ENCODE measurements at places on chromosomes 1 and 21. TPM values are rescaled to one million over a fixed set of nuclear protein-coding genes. Genes with fewer than 3 reads are reported as not detected.
A peak's percentile ranks its signal among the peaks of the same experiment; 100 is the strongest.

GRCh38 chr1:2523891-2524609, 2.3 kb downstream of the PANK4 start:
- no peak overlapping the region for H3K27ac ChIP-seq
- no peaks in the 10 kb centered on the region for H3K27me3 ChIP-seq
- no peak for DNase-seq
- no peak overlapping the region for H3K4me3 ChIP-seq
- H3K36me3 ChIP-seq: peaks cover 50% of the 10 kb centered on the region

GRCh38 chr1:42684139-42684538, 1.9 kb downstream of the YBX1 start:
- DNase-seq: no peak
- H3K27ac ChIP-seq: no peak overlapping the region
- no peaks in the 10 kb centered on the region for H3K36me3 ChIP-seq
- H3K4me1 ChIP-seq: peaks cover 5% of the 10 kb centered on the region

DNA sequence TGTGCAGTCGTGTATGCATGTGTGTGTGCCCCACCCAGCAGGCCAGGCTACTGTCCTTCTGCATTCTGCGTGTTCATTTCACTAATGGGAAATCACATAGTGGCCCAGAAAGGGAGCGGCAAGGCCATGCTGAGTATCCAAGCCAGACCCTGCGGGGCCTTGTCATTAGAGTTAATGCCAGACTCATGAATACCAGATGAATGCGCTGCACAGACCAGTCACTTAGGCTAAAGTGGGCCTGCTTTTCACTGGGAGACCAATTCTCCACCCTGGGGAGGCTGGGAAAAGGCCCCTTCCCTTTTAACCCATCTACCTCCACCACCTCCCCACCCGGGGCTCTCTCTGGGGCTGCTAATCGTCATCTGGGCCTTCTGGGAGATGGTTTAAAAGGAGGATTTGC, 17.0 kb upstream of the GRIK3 start:
- H3K27ac ChIP-seq: no peak overlapping the region
- H3K27me3 ChIP-seq: no peaks in the 10 kb centered on the region
- no peak for DNase-seq
- peaks cover 28% of the 10 kb centered on the region for H3K4me1 ChIP-seq
- no peaks in the 10 kb centered on the region for H3K36me3 ChIP-seq

- no peak for DNase-seq
- H3K36me3 ChIP-seq: no peaks in the 10 kb centered on the region
- no peak overlapping the region for H3K4me3 ChIP-seq
- H3K27me3 ChIP-seq: peaks cover 2% of the 10 kb centered on the region
Observed at GRCh38 chr21:35565204-35565611, 495.1 kb downstream of the SETD4 start.

DNA sequence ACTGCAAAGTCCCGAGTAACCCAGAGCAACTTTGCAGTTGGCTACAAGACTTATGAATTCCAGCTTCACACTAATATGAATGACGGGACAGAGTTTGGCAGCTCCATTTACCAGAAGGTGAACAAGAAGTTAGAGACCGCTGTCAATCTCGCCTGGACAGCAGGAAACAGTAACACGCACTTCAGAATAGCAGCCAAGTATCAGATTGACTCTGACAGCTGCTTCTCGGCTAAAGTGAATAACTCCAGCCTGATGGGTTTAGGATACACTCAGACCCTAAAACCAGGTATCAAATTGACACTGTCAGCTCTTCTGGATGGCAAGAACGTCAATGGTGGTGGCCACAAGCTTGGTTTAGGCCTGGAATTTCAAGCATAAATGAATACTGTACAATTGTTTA, 66.8 kb downstream of the ACBD6 start:
- H3K4me1 ChIP-seq: no peaks in the 10 kb centered on the region
- no peaks in the 10 kb centered on the region for H3K36me3 ChIP-seq
- DNase-seq: no peak
- H3K27me3 ChIP-seq: no peaks in the 10 kb centered on the region

GRCh38 chr1:19154876-19155275, 55.2 kb downstream of the UBR4 start:
- H3K27me3 ChIP-seq: no peaks in the 10 kb centered on the region
- H3K36me3 ChIP-seq: peaks cover 69% of the 10 kb centered on the region
- no peaks in the 10 kb centered on the region for H3K4me1 ChIP-seq
- no peak for DNase-seq
- H3K4me3 ChIP-seq: no peak overlapping the region

- H3K27me3 ChIP-seq: no peaks in the 10 kb centered on the region
- peaks cover 18% of the 10 kb centered on the region for H3K4me1 ChIP-seq
- no peak overlapping the region for H3K27ac ChIP-seq
- no peak overlapping the region for H3K4me3 ChIP-seq
- DNase-seq: no peak
- H3K36me3 ChIP-seq: peaks cover 38% of the 10 kb centered on the region
Observed at GRCh38 chr21:44456915-44457736, 1.8 kb downstream of the LRRC3 start.

GRCh38 chr1:17232759-17233661, 15.9 kb upstream of the PADI3 start:
- H3K27ac ChIP-seq: no peak overlapping the region
- no peaks in the 10 kb centered on the region for H3K27me3 ChIP-seq
- no peaks in the 10 kb centered on the region for H3K36me3 ChIP-seq
- no peaks in the 10 kb centered on the region for H3K4me1 ChIP-seq
- DNase-seq: no peak

DNA sequence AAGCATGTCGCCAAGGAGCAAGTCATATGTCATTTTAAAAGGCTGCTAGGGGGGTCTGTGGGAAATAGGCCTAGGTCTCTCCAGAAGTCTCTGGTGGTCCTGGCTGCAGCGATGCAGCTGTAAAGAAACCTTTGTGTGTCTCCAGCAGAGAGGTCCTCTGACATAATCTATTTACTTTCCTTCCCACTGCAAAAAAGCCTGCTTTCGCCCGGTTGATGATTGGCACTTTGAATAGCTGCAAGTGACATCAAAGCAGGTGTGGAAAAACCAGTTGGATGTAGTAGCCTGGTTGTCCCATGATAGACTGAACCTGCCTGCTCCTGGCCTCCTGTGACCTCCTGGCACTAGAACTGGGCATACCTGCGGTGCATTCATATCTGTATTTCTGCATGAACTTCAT, 13.8 kb downstream of the RASSF5 start:
- H3K27ac ChIP-seq: no peak overlapping the region
- no peaks in the 10 kb centered on the region for H3K27me3 ChIP-seq
- H3K4me3 ChIP-seq: no peak overlapping the region
- H3K4me1 ChIP-seq: peaks cover 8% of the 10 kb centered on the region
- no peak for DNase-seq
- H3K36me3 ChIP-seq: no peaks in the 10 kb centered on the region

DNA sequence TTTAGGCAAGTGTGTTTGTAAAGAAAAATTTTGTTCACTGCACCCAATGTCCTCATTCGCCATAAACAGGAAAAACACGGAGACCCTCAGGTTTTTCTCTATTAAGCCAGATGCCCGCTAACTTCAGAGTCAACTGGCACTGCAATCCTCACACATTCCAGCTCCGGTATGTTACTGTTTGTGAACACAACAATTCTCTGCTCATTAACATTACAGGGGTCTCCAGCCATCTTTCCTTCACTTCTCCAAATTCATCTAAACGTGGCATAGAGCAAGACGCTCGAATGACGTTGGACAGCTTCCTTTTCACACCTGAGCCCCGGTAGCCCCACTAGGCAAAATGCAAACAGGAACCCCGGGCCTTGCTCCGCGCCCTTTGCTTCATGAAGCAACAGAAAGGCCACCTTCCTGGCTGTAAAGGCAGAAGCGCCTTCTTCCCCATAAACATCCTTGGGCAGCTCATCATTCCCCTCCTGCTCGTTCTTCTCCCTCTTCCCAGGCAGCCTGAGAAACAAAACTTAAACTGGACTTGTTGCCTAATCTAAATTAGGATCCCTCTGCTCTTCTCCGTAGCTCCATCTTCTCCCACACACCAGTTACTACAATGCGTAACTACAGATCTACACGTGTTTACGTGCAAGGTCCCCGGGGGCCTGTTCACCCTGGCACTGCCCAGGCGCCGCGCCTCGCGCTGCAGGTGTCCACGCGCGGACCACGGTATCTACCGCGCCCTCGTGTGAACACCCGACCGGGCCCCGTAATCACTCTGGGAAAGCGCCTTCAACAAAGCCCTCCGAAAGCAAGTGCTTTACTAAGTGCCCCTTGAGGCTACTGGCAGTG, 1.2 kb downstream of the LBR start:
- no peak for DNase-seq
- peak overlapping the region; percentile 69 for H3K4me3 ChIP-seq
- no peaks in the 10 kb centered on the region for H3K27me3 ChIP-seq
- peaks cover 5% of the 10 kb centered on the region for H3K36me3 ChIP-seq
- peaks cover 23% of the 10 kb centered on the region for H3K4me1 ChIP-seq

- H3K27me3 ChIP-seq: no peaks in the 10 kb centered on the region
- peaks cover 47% of the 10 kb centered on the region for H3K36me3 ChIP-seq
- no peak overlapping the region for H3K4me3 ChIP-seq
- no peak for DNase-seq
- H3K4me1 ChIP-seq: no peaks in the 10 kb centered on the region
- no peak overlapping the region for H3K27ac ChIP-seq
Observed at GRCh38 chr21:44428281-44428960, 26.9 kb upstream of the LRRC3 start.

Gene GPR37L1
- total RNA-seq: 7.5 TPM
